Substantia nigra (tissue), 51 donors: ENCODE measurements at places on chromosomes 3 and 15.

- DNase-seq = no peak
Observed at GRCh38 chr3:114706591-114707232, 412.9 kb downstream of the TIGIT start.

DNA sequence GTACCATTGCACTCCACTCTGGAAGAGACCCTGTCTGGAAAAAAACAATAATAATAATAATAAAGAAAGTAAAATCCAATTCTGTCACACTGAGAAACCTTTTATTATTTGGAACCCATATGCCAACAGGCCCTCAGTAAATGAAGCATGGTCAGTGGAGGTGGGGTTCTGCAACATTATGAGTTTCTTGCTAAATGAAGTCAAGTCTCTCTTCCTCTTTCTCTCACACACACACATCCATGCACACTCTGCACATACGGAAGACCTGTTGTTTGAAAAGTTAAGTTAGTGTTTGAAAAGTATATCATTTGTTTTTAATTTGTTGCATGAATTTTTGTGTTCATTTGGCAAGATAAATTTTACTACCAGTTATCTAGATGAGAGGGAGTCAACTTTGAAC lies 27.8 kb downstream of the GAP43 start:
- no peak for DNase-seq

GRCh38 chr15:56286213-56286612 lies 42.5 kb upstream of the RFX7 start:
- no peak for DNase-seq

DNA sequence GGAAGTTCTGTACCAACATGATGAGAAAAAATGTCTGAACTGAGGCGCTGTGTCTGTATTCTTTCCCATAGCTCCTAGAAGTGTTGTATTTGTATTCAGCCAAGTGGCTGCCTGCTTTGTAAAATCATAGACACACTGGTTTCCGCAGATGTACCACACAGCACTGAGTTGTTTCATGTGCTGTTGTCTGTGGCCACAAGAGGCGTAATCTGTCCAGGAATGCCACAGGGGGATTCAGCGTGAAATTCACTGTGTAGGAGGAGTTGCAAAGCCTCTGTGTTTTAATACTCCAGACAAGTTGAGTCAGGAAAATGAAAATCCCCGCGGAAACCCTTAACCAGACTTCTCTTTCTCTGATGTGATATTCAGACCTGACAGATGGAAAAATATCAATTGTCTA lies 462.2 kb downstream of the NSUN3 start:
- no peak for DNase-seq

DNA sequence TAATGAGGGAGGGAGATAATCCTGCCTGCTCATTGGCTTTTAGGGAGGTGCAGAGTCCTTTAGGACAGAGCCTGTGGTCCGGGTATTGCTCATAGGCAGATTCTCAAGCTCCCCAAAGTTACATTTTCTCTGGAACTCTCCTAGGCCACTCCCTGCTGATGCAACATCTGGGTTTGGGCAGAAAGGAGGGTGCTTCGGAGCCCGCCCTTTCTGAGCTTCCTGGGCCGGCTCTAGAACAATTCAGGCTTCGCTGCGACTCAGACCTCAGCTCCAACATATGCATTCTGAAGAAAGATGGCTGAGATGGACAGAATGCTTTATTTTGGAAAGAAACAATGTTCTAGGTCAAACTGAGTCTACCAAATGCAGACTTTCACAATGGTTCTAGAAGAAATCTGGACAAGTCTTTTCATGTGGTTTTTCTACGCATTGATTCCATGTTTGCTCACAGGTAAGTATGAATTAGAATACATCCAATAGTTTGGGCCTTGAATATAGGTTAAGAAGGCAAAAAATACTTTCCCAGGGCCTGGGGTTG lies at the start of gene IL20RB:
IL20RB (plus strand) TSS at position 233 of the 538 bp plus-strand sequence; CDS start at position 364, 131 bp downstream.
- DNase-seq = no peak

DNA sequence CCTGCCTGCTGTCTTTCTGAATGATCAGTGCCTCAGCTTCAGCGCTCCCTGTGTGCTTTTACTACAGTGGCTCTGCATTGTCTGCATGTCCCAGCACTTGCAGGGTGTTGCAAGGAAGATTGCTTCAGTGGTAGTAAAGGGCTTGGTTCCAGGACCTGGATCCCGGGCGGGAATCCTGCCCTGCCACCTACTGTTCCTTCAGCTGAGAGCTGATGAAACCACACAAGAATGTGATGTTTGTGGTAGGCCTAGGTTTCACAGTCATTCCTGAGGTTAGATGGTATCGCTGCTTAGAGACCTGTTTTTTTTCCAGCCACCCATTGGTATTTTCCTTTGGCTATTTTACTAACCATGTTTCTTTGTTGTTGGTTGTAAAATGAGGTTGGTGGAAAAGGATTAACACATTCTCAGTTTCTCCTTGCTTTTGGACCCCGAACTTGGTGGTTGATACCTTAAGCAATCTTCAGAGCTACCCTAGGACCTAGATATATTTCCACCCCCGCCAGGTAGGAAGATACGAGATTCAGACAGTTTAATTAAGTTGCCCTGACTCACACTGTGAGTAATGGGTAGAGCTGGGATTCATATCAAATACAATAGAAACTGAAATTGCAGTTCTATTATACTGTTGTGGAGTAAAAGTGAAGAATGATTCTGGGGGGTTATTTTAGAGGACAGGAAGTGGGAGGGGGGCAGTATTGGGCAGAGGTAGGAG lies 11.4 kb downstream of the GPR87 start:
- DNase-seq = no peak

GRCh38 chr3:23650371-23651140 lies 155.2 kb upstream of the UBE2E1 start:
- no peak for DNase-seq

DNA sequence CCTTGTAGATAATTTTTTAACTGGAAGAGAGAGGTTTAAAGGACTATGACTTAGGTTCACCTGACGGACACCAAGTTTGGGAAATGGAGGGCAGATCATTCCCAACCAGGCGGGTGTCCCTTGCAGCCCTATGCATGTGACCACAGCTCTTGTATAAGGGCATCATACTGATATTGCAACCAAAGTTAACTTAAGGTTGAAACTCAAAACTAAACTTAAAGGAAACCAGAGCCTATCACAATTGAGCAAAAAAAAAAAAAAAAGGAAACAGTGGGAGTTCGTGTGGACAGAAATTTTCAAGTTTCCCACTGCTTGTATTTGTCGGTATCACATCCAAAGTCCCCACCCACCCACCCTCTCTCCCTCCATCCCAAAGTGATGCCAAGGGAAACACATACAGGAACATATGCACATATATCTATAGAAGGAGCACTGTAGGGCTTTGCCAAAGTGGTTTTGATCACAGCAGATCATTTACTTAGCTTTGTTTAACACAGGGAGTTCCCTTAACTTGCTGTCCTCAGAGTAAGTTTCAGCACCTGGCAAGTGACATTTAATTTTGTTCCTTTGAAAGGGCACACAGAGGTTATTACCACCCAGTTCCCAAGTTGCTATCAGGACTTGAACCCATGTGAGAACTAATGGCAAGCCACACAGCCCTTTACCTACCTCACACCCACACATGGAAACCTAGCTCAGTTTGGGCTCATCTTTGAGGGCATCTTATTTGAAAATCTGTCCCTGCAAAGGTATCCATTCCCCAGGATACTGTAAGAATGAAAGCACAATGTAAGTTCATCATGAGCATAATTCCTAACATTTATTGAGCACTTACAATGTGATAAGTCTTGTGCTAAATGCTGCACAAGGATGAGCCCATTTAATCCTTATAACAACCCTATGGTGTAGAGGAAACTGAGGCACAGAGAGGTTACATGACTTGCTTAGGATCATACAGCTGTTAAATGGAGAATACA lies 204.5 kb upstream of the CMC1 start:
- DNase-seq = no peak

- DNase-seq = no peak
Observed at GRCh38 chr15:59587085-59587826, 24.3 kb upstream of the GCNT3 start.
